ENCODE measurements at places on chromosomes 5 and 9.
A peak's percentile ranks its signal among the peaks of the same experiment; 100 is the strongest.

GRCh38 chr9:126872516-126872915 is 12.1 kb downstream of the ZBTB34 start:
- no peak for DNase-seq

DNA sequence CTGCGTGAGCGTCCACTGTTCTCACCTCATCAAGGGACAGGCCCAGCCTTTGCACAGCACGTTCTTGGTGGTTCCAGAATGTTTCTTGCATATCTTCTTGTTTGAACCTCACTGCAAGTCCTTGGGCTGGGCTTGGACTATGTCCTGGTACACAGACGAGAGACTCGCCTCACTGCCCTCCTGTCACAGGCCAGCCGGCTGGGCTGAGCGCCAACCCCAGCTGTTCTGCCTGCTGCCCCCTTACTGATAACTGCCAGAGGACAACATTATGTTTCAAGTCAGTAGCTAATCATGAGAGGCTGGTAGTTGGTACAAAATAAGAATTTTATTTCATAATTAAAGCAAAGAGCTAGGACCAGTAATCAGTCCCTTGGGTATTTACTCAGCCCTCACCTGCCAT is 52.8 kb upstream of the LRRTM2 start:
- DNase-seq = peak; percentile 74

DNA sequence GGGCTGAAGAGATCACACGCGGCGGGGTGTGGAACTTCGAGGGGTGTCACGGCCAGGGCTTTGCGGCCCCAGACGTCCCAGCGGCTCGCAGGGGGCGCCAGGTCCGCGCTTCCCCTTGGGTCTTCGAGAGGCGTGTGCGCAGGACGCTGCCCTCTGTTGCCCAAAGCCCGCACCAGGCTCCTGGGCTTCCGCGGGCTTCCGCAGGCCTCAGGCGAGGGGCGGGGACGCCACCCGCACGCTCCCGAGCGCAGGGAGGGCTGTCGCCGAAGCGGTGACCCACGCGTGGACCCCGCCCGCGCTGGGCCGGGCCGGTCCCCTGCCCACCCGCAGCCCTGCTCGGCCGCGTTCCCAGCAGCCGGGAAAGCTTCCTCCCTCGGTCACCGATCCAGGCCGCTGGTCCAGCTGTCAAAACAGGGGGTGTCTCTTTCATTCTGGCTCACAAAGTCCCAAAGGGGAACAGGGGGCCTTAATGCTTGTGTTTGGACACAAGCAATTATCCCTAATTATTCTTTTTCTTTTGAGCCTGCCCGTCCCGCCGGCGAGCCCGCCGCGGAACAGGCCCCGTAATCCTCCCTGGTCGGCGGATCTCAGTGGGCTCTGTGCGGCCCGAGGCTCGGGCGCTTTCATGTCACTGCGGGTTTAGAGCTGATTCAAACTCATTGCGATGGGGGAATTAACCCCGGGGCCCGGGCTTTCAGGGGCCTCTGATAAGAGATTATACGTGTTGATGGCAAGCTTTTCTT is 60.6 kb downstream of the TMEM174 start:
- DNase-seq = peak; percentile 13

GRCh38 chr5:167853421-167853820 is 438.0 kb upstream of the WWC1 start:
- DNase-seq = no peak

GRCh38 chr5:2224689-2225088 is 342.0 kb upstream of the IRX4 start:
- no peak for DNase-seq

DNA sequence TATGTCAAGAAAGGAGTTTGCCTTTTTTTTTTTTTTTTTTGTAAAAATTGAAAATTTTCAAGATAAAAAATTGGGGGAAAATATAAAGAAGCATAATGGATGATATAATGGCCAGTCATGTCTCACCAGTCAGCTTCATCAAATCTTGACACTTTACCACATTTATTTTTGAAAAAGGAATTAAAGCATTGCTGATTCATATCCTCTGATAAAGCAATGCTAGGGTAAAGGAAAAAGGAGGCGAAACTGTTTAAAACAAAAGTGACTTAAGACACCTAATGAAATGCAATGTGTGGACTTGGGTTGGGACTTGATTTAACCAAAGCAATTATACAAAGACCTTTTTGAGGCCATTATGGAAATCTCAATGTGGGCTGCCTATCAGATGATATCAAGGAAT is 208.5 kb downstream of the ARHGAP26 start:
- DNase-seq = no peak

DNA sequence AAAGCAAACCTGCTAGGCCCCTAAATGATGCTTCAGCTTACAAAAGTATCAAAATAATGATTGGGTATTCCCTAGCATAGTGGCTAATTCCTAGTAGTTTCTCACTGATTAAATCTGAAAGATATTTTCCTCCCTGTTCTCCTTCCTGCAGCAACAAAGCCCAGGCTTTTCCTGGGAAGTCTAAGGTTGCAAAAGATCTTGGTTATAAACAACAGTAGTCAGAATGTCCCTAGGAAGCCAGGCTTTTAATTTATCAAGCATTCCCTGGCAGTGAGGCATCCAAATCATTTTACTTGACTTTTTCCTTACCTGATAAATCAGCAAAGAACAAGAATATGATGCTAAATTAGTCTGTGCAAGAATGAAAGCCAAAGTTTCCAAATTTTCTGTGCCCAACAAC is 272.0 kb downstream of the PDE4D start:
- DNase-seq = no peak

- no peak for DNase-seq
These were observed 4.7 kb downstream of the SPTAN1 start for GRCh38 chr9:128556926-128557634.

- DNase-seq = no peak
These were observed 67.3 kb downstream of the ZNF618 start for GRCh38 chr9:113943112-113944009.

- DNase-seq = no peak
These were observed 32.4 kb downstream of the PCDHGC5 start for GRCh38 chr5:141521244-141521781.

- DNase-seq = no peak
These were observed 44.8 kb downstream of the CTSL start for GRCh38 chr9:87770616-87771315.

DNA sequence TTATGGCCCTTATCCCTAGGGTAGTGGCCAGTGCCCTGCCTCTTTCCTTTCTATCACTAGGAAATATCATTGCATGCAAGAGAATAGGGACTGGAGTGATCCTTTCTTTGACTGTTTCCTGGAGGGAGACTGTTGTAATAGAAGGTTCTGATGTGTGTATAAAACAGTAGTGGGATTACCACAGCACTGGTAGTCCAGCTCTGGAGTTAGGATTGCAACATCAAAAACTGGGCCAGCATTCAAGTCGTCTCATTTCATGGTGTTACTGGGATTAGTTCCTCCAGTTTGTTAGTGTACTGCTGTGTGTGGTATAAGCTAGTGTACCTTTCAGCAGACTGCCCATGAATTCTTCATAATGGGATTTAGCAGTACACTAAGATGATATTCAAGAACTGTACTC is 45.8 kb downstream of the KIAA1958 start:
- peak; percentile 72 for DNase-seq

DNA sequence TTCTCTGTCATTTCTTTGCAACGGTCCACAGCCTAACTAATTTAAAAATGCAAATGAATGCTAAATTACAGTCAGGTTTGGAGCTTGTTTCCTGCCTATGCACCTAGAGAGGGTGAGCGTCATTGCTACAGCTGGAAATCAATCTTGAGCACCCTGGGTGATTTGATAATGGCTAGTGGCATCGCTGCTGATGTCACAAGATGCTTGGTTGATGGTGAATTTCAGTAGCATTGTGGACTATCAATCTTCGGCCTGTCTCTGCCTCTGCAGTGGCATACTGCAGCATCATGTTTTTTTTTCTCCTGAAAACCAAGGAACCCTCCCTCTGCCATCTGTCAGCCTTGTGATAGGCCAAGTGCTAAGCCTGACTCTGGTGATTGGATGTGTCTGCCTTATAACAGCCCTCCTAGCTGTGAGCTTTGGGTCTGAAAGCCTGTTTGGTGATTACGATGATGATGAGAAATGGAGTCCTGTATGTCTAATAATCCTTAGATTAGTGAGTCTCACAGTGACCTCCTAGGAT is 75.3 kb downstream of the NMUR2 start:
- DNase-seq = peak; percentile 21

- DNase-seq = no peak
These were observed 28.4 kb upstream of the SHC3 start for GRCh38 chr9:89207026-89207425.

- no peak for DNase-seq
These were observed 608.4 kb downstream of the TLE1 start for GRCh38 chr9:81080900-81081299.

DNA sequence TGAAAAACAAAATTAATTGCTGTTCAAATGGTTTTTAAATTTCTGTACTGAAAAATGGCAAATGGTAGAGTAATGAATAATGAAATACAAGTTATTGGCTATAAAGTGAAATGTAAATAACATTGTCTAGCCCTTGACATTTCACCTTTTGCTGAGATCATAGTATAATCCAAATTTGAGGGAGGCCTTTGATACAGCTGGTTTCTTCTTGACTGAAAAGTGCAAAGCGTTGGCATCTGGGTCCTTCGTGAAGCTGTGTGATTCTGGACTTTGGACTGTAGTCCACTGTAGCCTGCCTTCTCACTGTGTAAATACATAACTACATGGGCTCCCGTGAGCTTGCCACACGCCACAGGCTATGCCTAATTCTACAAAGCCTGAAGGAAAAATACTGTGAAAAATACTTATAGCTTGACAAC is 52.3 kb downstream of the ARHGEF28 start:
- DNase-seq = no peak

- no peak for DNase-seq
These were observed 65.4 kb downstream of the DRD1 start for GRCh38 chr5:175378444-175379028.

DNA sequence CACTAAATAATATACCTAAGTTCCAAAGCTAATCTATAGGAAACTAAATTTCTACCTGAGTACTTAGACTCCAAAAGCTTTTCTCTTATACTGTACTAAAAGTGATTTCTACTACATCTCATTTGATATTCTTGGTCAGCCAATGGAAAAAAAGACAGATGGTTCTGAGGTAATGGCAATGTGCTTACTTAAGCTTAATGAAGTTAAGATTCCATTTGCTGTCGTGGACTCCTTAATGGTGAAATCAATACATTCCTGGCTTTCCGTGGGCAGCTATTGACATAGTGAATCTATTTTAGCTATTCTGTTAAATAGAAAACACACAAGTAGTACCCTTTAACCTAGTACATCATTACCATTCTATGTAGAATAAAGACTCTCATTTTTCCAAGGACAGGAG is 1825.6 kb upstream of the CDH9 start:
- peak; percentile 83 for DNase-seq

- peak; percentile 60 for DNase-seq
These were observed at the start of gene AFAP1L1 for GRCh38 chr5:149271716-149272563. Gene AFAP1L1, plus strand, starts transcription at chr5:149271859. Its CDS starts 110 bp downstream, at chr5:149271969.

DNA sequence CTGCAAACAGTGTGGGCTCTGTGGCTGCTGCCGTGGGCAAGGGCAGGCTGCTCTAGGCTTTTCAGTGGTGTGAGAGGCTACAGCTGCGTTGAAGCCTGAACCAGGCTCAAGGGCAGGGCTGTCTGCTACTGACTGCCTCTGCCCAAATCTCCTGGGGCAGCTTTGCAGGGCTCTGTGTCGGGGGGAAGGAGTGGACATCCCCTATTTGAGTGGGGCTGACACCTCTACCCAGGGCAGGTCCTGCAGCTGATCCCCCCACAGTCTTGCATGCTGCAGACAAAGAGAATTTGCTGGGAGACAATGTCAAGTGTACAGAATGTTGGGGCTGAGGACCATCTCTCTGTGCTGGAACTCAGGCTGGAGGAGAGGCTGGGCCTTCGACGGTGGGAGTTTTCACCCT is 240.2 kb downstream of the PBX3 start:
- DNase-seq = no peak

- DNase-seq = peak; percentile 45
These were observed 544 bp upstream of the SNX24 start for GRCh38 chr5:122844910-122845228.

DNA sequence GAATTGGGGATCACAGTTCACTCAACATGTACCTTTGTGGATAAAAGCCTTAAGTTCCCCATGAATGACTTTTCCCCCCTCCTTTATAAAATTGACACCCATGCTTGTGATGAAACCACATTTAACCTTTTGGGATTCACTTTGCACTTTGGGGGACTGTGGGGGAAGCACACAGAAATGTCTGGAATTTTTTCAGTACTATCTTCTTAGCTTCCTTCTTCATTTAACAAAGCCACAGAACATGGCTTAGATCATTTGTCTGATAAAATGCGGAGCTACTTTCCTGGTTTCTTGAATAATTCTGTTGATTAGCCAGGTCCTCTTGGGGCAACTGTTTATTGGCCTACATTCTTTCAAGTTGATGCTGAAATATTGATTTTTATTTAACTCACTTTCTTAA is 29.9 kb downstream of the TNFSF15 start:
- DNase-seq = no peak

GRCh38 chr5:39198127-39198526 is 21.2 kb downstream of the FYB1 start:
- DNase-seq = no peak

- DNase-seq = no peak
These were observed 33.3 kb downstream of the FBXO10 start for GRCh38 chr9:37542895-37543294.

DNA sequence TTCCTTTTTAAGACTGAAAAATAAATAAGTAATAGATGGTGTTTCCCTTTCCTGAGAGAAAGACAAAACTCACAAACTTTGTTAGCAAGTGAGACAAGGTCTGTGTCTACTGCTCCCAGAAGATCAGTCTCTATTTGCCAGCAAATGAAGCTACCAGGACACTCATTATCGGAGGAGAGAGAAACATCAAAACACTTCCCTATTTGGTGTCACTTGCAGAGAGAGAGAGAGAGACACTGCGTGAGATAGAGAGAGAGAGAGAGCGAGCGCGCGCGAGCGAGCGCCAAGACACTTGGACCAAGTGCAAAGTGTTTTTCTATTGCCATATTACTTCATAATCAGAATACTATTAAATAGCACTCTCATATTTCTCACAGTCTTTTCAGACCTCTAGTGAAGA is 142.7 kb downstream of the KCNN2 start:
- no peak for DNase-seq

DNA sequence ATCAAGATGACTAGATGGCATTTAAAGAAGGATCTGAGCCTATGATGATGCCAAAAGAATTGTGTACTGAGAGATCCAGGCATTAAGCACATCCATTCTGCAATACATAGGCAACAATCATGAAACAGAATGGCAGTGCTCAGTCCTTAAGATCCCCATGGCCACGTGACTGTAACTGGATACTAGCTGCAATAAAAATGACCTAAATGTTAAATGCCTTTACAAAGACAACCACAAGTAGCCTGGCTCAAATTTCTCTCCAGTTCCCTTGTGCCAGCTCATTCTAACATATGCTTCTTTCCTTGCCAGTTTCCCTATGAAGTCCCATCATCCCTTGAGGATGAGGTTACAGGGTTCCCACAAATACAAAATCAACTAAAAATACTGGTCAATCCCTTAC is 148.3 kb upstream of the GHR start:
- DNase-seq = no peak

- DNase-seq = no peak
These were observed 35.5 kb upstream of the GLRX start for GRCh38 chr5:95858023-95858461.

DNA sequence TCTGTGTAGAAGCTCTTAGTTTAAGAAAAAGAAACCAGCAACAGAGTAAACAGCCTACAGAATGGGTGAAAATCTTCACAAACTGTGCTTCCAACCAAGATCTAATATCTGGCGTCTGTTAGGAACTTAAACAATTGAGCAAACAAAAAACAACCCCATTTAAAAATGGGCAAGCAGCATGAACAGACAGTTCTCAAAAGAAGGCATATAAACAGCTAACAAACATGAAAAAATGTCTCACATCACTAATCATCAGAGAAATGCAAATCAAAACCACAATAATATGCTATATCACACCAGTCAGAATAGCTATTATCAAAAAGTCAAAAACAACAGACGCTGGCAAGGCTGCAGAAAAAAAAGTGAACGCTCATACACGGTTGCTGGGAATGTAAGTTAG is 83.7 kb upstream of the CCDC152 start:
- DNase-seq = no peak

All from NCI-H524 (cell line).